ENCODE measurements at places on chromosomes 7 and 10.

DNA sequence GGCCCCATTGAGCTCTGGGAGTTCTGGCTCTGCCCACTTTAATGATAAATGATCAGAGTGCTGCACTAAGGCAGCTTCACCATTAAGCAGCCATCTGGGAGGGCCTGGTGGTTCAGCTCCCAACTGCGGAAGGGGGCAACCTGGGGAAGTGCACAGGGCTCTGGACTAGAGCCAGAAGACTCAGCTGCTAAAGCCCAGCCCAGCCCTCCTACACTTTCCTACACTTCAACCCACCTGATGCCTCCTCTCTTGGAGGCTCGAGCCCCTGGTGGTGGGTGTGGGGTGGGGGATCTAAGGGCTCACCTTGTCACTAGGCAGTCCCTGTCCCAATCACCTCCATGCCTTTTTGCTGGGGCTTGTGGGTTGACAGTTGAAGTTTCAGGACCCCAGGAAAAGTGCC is 60.6 kb upstream of the ANTXRL start:
- DNase-seq: no peak

DNA sequence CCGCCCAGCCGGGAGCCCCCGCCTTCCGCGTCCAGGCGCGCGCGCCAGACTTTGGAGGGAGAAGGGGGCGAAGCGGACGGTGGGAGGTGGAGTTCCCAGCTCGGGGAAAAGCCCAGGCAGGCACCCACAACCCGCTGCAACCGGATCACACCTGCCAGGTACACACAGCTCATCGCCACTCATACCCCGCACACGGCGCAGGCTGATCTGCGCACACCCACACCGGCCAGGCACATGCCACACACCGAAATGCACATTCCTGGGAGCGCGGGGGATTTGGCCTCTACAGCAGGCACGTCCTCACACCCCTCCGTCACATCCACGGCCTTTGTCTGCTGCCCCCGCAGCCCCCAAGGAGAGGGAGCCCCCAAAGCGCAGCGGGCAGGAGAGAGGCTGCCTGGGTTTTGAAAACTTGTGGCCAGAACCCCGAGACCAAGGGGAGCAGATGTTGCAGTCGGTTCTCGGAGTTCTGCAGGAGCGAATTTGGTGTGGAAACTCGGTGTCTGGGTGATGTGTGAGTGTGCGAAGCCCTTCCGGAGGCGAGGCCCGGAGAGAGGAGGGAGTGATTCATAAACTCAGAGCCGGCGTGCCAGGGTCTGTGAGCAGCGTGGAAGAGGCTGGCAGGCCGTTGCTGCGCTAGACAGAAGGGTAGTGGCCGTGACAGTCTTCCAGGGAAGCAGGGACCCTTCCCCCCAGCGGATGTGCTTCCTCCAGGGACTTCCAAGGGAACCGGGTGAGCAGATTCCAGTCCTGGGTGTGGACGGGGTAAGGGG is 734 bp downstream of the CHST3 start:
- no peak for DNase-seq

GRCh38 chr7:101099969-101100781 is 14.9 kb downstream of the TRIM56 start:
- DNase-seq: no peak

DNA sequence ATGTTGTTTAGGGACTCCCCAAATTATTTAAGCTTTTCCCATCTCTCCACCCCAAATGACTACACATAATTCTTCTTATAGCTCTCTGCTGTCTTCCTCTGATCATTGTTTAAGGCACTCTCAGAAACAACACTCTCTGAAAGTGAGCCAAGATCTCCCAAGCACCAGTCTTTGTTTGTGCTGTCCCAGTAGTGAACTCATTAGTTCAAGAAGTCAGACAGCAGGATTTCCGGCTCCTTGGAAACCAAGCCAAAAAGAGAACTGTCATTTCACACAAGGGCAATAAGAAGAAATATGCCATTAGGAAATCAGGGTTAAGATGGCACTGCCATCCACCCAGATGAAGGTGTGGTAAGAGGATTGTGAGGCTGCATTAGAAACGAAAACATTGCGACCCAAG is 83.1 kb downstream of the FZD1 start:
- DNase-seq: no peak

- DNase-seq: no peak
Observed at GRCh38 chr7:138962561-138963270, 18.5 kb downstream of the KIAA1549 start.

DNA sequence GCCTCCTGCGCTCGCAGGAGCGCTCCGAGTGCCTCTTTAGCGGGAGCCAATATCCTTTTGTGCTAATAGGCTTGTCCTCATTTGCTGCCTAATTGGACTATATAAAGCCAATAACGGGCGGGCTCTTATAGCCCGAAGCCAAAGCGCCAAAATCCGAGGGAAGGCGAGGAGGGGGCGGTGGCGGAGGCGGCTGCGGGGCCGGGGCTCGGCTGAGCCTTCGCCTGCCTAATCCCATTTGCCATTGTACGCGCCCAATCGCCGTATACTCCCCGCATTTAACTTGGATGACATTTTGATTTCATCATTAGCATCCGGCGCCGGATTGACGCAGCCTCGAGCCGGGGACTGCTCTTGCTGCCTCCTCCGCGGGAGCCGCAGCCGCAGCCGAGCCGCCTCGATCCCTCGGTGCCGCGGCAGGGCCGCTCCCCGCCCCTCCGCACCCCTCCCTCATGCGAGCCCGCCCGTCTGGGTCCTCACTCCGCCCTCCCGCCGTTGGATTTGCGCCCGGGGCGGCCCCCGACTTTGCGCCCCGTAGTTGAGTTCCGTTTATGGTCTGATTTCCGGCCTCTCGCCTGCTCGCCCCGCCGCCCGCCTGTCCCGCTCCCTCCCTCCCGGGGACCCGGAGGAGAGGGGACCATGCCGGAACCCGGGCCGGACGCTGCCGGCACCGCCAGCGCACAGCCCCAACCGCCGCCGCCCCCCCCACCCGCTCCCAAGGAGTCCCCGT is at the start of gene HMX3:
HMX3 (plus strand) TSS at position 556 of the 727 bp plus-strand sequence; CDS start at position 637, 81 bp downstream.
- DNase-seq: no peak

DNA sequence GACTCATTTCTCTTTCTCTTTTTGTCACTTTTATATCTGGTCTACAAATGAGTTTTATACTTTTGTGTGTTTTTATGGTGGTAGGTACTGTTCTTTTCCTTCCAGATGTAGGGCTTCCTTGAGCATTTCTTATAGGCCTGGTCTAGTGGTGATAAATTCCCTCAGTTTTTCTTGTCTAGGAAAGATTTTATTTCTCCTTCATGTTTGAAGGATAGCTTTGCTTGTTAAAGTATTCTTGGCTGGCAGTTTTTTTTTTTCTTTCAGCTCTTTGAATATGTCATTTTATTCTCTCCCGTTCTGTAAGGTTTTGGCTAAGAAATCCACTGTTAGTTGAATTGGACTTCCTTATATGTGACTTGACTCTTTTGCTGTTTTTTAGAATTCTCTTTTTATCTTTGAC is 292.7 kb downstream of the RPS24 start:
- no peak for DNase-seq

DNA sequence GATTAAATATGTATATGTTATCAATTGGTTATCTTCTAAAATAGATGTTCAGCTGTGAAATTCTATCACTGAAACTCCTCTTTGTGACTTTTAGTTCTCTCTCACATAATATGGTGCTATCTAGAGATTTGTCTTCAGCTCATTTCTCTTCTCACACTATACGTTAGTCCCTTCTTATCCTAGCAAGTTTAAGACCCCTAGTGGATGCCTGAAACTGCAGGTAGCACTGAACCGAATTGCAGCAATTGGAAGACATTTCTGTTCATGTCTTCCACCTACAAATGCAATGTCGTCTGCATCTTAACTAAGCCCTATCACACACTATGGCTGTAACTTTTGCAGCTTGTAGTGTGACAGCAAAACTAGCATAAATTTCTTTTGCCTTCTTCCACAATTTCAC is 442.7 kb upstream of the POM121L12 start:
- DNase-seq: no peak

DNA sequence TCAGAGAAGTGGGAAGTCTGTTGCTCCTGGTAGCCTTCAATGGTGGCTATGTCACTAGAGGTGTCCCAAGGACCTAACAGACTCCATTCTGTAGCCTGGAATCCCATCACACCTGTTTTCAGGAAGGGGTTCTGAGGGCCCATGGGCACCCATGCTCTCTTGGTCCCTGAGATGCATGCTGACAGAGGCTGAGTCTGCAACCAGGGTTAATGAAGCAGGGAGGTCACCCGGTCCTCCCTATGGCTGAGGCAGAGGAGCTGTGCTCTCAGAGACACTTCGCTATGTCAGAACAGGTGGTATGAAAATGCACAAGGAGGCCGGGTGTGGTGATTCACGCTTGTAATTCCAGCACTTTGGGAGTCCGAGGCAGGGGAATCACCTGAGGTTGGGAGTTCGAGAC is 452.1 kb downstream of the TCERG1L start:
- DNase-seq: no peak

DNA sequence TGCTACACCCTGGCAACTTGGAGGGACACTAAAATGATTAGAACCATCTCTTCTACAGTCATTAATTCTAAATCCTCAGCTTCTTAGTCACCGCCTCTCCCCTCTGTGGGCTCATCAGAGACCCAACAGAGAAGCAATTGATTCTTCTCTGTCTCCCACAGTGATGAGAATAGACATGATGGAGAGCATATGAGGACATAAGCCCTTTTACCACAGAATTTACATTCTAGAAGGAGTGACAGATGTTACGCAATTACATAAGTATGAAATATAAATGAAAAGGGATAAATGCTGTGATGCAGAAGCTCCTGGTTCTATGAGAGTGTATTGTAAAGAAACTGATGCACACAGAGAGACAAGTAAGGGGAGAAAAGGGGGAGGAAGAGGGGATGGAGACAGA is 18.1 kb upstream of the ABCB5 start:
- no peak for DNase-seq

- DNase-seq: no peak
Observed at GRCh38 chr7:19648791-19649190, 60.0 kb downstream of the POLR1F start.

DNA sequence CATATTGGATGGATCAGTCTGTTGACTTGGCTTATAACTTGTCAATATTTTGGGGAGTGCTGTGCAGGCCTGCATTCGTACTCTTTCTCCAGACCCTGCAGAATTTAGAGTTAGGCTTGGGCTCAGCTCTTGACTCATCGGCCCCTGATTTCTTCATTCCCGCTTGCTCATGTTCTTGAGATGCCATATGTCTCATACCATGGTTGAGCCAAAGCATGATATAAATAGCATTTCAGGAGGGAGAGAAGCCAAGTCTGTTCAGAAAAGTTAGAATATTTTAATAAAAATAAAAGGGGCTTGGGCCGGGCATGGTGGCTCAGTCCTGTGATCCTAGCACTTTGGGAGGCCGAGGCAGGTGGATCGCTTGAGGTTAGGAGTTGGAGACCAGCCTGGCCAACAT is 898.1 kb downstream of the TYW1 start:
- DNase-seq: no peak

- DNase-seq: no peak
Observed at GRCh38 chr10:74598891-74599566, 227.4 kb upstream of the KAT6B start.

DNA sequence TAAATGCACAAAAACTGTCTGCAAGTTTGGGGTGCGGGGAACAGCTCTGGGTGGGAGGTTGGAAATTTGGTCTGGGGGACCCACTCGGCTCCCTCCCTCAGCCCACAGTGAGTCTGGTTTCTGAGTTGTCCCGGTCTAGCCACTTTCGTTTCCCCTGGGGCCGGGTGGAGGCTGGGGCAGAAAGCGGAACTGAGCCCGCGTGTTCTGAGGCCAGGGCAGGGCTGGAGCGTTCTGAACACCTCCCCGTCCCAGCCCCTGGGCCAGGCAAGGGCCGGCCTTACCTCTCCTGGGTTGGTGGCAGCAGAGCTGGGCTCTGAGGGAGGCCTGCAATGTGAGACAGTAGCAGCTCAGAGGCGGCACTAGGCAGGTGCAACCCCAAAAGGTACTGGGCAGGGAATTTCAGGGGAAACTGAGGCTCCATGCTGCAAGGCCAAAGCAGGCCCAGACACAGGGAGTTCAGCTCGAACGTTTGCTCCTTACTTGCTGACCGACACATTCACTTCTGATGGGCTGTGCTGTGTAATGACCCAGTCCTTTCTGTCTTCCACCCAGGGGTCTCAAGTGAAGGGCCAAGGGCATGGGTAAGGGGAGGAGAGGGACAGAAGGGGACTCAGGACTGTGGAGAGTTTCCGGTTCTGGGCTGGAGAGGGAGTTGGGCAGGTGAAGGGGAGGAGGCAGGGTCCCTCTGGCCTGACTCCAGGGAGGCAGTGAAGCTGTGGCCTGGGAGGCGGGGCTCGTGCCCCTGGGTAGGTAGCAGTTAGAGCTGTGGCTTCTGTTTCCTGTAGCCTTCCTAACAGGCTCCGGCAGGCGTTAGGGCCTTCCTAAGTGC is 3.0 kb downstream of the IRF5 start:
- DNase-seq: peak; percentile 48

DNA sequence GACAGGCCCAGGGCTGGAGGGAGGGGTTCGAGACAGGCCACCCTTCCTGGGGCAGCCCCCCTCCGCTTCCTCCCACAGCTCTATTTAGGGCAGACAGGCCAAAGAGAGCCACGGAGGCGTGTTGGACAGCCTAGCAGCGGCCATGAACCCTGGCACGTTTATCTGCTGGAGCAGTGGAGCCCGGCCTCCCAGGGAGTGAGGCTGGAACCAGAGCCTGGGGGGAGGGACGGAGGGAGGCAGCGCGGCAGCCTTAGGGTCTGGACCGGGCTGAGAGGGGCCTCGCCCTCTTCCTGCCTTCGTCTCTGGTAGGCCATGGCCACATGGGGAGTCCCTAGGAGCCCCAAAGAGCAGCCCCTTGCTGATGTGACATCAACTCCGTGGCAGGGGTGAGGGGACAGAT is 17.1 kb downstream of the UNCX start:
- DNase-seq: no peak

DNA sequence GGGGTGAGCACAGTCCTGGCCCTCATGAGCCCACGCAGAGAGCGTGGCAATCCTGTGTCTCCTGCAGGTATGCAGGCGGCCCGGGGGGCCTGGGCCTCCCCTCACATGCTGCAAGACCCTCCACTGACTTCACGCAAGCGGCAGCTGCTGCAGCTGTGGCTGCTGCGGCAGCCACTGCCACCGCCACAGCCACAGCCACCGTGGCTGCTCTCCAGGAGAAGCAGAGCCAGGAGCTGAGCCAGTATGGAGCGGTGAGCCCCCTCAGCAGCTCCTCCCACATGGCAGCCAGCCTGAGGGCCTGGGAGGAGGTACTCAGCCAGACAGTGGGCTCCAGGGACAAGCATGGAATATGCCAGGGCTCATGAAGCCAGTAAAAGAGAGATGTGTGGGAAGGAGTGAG is 8.7 kb downstream of the ZMIZ2 start:
- DNase-seq: no peak
